PC-3 (cell line): ENCODE measurements at places on chromosomes 13 and 19. TPM values are rescaled to one million over a fixed set of nuclear protein-coding genes. Genes with fewer than 3 reads are reported as not detected.

GRCh38 chr19:41427647-41428480, 690 bp upstream of the B3GNT8 start:
- no peak for DNase-seq

- DNase-seq, result no peak
Measured at GRCh38 chr13:114111577-114111976, 20.8 kb downstream of the RASA3 start.

The GJB2 gene
- 46.5 and 53.0 TPM in 2 replicates for total RNA-seq

DNA sequence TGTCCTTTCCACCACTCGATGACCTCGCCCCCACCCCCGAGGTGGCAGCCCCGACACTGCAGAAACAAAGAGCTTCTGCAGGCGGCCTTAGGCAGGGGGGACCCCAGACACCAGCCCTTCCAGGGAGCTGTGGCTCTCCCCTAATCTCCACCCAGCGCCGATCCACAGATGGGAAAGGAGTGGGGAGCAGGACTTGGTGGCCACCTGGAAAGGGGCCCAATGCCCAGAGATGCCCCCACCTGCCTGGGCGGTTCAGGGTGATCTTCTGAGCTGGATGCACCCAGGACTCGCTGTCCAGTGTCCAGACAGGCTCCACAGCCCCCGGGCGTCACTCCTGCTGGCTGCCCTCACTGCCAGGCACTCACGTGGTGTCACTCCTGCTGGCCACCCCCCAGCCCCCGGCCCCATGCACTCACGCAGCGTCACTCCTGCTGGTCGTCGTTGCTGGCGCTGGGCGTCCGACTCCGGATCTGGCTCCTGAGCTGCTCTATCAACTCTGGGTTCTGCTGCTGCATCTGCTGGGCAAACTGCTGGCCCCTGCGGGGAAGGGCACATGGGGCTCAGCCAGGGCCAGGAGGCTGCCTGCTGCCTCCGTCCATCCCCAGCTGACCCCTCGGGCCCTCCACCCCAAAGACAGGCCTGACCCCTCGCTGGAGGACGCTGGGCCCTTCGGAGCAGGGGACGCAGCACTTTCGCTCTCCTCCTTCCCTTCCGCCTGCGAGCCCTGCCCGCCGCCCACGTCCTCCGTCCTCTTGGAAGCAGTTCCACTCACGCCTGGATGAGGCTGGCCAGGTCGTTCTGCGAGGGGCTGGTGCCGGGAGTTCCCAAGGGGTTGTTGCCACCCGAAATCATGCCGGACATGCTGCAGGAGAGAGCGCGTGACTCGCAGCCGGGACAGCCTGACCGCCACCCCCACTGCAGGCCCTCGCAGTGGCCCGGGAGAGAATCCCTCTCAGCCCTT, 17.4 kb upstream of the SLC39A3 start:
- DNase-seq, result no peak

DNA sequence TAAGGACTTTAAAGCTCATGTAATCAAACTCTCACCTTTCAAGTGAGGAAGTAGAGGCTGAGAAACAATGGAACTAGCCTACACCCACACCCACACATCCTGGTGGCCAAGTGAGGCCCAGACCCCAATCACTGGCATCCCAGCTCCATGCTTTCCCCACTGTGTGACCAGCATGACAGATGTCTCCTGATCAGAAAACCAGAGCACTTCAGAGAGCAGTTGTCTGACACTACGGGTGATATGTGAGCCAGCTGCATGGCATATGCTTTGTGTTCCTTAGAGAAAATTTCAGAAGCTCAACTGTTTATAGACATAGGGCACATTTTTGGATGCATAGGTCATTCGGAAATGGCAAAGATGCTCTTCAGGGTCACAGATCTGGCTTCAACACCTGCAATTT, 315.2 kb downstream of the NDFIP2 start:
- DNase-seq, result no peak

DNA sequence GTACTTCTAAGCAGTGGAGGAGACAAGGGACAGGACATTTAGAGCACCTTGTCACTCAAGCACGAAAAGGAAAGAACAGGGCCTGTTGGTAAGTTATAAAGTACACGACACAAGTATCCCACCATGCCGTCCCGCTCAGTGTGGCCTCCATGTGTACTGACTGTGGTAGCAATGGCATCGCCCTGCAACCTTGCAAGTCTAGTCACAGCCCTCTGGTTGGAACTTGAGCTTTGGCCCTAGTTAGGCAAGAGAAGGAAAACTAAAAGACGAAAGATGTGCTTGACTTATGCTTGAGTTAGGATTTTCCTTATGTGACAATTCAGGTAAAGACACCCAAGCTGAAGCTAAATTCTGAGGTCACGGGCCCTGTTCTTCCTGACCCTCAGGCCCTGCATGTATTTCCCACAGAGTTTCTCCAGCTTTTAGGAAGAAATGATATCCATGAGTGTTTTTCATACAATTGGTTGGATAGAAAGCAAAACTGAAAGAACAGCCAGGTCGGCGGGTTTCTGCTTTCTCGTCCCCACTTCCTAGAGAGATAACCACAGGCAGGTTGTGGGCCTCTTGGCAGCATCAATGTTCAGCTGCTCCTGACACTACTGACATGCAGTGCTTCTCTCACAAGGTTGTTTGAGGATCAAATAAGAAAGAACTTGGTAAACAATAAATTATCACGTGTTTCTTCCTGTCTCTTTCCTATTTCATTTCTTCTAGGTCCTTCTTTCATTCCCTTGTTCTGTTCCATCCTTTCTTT, 216.2 kb downstream of the IRS2 start:
- no peak for DNase-seq

The ICAM4 gene
- not detected in 2 replicates for total RNA-seq

DNA sequence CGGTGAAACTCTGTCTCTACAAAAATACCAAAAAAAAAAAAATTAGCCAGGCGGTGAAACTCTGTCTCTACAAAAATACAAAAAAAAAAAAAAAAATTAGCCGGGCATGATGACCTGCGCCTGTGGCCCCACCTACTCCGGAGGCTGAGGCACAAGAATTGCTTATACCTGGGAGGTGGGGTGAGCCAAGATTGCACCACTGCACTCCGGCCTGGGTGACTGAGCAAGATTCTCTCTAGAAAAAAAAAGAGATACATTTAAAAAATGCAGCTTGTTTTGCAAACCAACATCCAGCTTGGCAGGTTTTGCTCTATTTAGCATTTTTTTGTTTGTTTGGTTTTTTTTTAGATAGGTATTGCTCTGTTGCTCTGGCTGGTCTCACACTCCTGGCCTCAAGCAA, 6.7 kb upstream of the PGPEP1 start:
- DNase-seq, result no peak

The ZNF443 gene
- 3.4 and 3.7 TPM in 2 replicates for total RNA-seq

- DNase-seq, result no peak
Measured at GRCh38 chr13:35514061-35514477, 37.6 kb upstream of the MAB21L1 start.

- no peak for DNase-seq
Measured at GRCh38 chr13:47100214-47100853, 203.5 kb upstream of the HTR2A start.

The KISS1R gene
- total RNA-seq, result 1.2 and 3.9 TPM in 2 replicates

GRCh38 chr19:4266253-4267000, 12.6 kb upstream of the SHD start:
- no peak for DNase-seq

DNA sequence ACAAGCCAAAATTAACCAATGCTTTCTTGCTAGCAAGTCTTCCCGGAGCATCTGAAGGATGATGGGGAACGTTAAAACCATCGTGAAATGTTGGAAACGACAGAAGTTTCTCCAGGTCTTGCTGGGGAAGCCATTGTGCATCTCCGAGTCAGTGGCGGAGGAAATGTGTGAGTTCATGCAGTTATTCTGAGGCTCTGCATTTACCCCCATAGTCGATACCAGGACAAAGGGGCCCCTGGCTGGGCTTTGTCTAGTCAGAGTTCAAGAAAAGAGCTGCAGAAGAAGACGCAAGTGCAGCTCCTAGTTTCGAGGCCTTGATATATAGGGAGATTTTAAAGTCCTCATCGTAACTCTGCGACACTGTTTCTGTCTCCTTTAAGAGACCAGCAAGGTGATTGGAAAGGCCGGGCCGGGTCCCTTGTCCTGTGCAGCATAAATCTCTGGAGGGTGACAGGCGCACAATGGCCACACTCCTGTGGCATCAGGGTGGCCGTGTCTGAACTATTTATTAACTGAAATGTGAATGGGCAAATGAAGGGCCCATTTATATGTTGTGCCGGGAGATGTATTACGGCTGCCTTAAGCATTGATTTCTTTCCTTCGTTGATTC, 172.0 kb downstream of the TEX29 start:
- no peak for DNase-seq

The TNFRSF19 gene
- total RNA-seq, result 4.7 and 6.1 TPM in 2 replicates

The SMIM44 gene
- not detected in 2 replicates for total RNA-seq

DNA sequence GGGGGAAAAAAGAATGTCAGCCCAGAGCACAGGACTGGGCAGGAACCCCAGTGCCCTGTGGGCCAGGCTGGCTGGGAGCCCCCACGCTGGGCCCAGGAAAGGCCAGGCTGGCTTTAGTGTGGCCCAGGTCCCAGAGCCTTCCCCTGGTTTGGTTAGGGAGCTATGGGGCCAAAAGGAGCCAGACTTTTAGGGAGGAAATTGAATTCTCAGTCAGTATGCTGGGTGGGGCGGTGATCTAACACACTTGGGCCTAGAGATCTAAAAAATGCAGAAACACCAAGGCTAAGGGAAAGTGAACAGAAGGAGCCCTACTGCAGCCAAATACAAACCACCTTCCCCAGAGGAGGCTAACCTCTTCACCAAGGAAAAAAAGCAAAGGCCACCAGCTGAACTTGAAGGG, 137.5 kb downstream of the CRYL1 start:
- no peak for DNase-seq

GRCh38 chr13:34046457-34046856, 228.5 kb downstream of the RFC3 start:
- no peak for DNase-seq

GRCh38 chr13:89455741-89456140, 1784.6 kb downstream of the SLITRK5 start:
- DNase-seq, result peak; percentile 60

DNA sequence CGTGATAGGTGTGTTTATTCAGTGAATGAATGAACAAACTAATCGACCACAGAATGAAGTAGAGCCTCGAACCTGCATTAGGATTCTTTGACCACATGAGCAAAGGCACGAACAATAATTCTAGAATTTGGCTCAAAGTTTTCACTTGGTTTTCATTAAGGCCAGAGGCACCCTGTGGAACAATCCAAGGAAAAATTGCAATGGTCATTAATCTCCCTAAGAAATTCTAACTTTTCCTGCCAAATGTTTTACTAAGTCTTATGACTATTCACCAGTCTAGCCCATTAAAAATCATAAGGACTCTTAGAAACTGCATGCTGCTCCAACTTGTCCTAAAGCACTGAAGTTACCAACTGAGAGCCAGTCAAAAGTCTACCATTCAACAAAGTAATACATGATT, 271.7 kb downstream of the EFNB2 start:
- DNase-seq, result no peak

The KCNK6 gene
- 3.3 and 6.7 TPM in 2 replicates for total RNA-seq

DNA sequence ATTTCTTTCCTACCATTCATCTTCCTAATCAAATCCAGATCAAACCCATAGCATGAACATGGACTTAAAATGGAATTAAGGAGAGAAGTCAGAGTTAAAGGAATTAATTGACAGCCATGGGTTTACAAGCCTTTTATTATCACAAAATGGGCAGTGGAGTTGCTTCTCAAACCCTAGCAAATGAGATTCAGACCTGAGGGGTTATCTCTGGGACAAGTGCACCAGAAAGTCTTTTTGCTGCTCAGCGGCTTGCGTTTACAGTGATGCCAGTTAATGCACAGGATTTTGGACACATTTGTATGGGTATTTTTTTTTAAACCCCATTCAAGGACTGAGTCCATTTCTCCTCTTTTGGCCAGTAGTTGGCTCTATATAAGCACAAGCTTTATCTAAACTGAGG, 503.0 kb downstream of the EFNB2 start:
- no peak for DNase-seq

DNA sequence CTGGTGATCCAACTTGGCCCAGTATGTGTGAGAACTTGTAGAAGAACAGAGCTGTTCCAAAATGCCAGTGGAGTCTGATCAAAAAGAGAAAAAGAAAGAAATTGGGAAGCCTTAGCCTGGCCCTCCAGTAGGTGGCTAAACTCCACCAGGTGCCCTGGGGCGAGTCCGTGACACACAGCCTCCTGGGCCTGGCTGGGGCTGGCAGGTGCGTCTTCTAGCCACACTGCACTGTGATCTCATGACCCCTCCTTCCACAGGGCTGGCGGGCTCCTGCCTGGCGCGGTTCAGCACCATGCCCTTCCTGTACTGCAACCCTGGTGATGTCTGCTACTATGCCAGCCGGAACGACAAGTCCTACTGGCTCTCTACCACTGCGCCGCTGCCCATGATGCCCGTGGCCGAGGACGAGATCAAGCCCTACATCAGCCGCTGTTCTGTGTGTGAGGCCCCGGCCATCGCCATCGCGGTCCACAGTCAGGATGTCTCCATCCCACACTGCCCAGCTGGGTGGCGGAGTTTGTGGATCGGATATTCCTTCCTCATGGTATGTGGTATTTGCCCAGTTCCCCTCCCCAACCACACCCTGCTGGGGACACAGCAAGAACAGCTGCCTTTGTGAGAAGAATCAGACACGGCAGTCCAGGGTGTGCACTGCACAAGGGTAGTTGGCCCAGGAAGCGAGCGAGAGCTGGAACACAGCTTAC, 53.7 kb downstream of the RAB20 start:
- peak; percentile 15 for DNase-seq

The CCDC8 gene
- not detected in 2 replicates for total RNA-seq

DNA sequence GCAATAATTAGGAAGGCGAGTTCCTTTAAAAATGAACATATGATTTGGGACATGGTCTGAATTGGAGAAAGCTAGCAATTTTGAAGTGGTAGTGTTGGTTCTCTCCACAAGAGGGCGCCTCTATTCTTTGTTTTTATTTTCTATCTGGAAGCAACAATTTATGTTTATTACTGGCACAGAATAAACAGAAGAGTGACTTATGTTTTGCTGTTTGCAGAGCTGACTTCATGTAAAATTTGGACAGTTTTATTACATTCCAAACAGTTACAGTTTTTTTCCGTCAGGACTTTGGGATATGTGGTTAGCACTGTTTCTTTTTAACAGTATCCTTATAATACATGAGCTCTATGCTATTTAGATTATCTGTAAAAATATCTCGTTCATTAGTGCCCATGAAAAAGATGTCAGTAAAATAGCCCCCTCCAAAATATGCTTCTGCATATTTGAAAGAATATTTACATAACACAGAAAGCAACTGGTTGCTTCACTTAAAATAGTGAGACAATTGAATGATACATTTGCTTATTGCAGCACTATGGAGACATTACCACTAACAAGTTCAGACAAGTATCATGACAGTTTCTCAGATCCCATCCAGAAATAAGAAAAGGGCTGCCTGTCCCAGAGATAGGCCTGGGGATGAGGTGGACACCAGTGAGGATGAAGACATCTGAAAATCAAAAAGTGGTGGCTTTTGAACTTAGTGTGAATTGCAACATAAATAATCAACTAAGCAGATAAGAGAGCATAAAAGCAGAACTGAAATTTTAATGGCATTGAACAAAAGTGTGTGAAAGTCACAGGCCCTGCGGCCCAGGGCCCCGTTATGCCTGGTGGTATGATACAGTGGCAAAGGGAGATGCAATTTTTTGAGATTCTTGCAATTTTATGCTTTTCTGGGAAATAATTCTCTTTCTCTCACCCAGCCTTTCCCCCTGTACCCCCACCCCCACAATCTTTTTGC, 32.3 kb upstream of the FGF9 start:
- peak; percentile 64 for DNase-seq
